Activated T-helper 1 cell treated with anti-CD3 and anti-CD28 coated beads, Interleukin-12 subunit alpha, Interleukin-12 subunit beta, Interleukin-2, Interleukin-4 antibody, amounts not matched to agents 30 ng/mL and 10 ng/mL and 1 ng/mL, durations not matched to agents 14 hours and 24 hours and 36 hours (primary cell): ENCODE measurements at places on chromosomes 11 and 22. TPM values are rescaled to one million over a fixed set of nuclear protein-coding genes. Genes with fewer than 3 reads are reported as not detected.

The SYT7 gene
- total RNA-seq = 0.32 and 0.44 TPM in 2 replicates

The SYCE3 gene
- total RNA-seq = 0.83 TPM in 1 of 2 replicates, not detected in the other

The CABP4 gene
- 0.86 and 0.96 TPM in 2 replicates for total RNA-seq

The PPP2R5B gene
- total RNA-seq = 7.3 and 14.0 TPM in 2 replicates

The ZNF143 gene
- total RNA-seq = 30.3 and 30.7 TPM in 2 replicates

The AIFM3 gene
- total RNA-seq = 0.88 and 0.93 TPM in 2 replicates

The TYR gene
- total RNA-seq = not detected in 2 replicates
